ENCODE measurements at places on chromosomes 6 and 20.

- DNase-seq: no peak
These were observed 480.8 kb upstream of the EPHA7 start for GRCh38 chr6:93900142-93900541.

DNA sequence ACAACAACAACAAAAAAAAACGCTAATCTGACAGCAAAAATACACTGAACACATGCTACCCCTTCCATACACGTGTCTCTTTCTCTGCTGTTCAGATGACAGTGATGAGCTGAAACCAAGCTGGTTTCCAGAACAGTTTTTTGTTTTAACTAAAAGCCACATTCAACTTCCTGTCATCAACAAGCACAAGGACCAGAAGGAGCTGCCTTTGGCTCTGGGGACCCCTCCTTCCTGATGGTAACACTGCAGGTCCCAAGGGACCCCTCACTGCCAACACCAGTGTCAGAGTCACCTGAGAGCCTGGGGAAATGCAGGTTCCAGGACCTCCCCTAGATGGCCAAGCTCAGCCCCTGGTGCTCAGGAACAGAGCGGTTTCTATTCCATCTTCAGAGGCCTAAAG lies 6.0 kb downstream of the CST7 start:
- peak; percentile 28 for DNase-seq

DNA sequence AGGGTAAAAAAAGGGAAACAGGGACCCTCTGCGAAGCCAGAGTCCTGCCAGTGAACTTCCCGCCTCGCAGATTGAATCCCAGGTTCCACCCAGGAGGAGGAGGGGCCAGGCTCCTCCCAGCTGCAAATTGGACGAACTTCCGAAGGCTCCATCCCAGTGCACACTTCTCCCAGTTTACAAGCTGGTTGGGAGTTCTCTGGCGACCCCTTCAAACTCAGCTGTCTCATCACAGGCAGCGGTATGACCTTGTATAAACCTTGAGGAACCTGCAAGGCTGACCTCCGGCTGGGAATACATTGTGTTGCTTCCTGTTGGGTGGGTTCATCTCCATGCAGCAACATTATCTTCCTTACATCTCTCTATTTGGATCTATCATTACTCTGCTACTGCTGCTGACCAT lies 962.7 kb downstream of the GRIK2 start:
- DNase-seq: no peak

DNA sequence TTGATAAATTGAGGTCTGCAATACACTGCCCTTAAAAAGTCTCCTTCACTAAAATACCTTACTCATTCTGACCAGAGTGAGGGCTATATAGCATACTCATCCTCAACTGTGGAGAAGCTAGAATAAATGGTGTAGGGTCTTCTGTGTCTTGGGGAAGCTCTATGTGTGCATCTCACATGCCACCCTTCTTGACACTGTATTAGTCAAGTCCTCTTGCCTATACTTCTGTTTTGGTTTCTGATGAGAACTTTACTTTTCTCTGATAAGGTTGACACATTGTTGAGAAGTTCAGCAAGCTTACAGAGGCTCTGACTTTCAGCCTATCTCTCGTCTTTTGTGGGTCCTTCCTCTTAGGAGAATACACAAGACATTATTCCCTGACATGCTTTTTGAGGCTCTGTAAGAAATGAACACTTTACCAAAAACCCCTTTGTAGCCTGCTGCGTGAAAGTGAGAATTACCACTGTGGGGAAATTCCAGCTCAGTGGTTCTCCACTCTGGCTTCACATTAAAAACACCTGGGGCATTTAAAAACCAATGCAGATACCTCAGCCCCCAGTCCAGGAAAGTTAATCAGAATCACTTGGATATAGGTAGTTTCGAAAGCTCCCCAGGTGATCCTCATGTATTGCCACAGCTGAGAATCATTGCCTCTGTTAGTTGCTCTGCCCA lies 372.1 kb upstream of the HS3ST5 start:
- DNase-seq: no peak

Data from CD4-positive, alpha-beta memory T cell (primary cell).